ENCODE measurements at places on chromosomes 11 and 22. TPM values are rescaled to one million over a fixed set of nuclear protein-coding genes. Genes with fewer than 3 reads are reported as not detected.

The LUZP2 gene
- total RNA-seq, result 0.06 TPM

The AQP11 gene
- 0.39 TPM for total RNA-seq

The GAL3ST1 gene
- total RNA-seq, result 0.56 TPM

The VSTM5 gene
- not detected for total RNA-seq

The MS4A6A gene
- not detected for total RNA-seq

The SCO2 gene
- 4.2 TPM for total RNA-seq

The YAP1 gene
- 102 TPM for total RNA-seq

The LARGE2 gene
- total RNA-seq, result not detected

All from cardiac ventricle fibroblast (primary cell).